Common myeloid progenitor, CD34-positive (primary cell): ENCODE measurements at places on chromosomes 5 and 9.
A peak's percentile ranks its signal among the peaks of the same experiment; 100 is the strongest.

- no peaks in the 10 kb centered on the region for H3K4me1 ChIP-seq
- H3K27ac ChIP-seq, result no peak overlapping the region
- no peak overlapping the region for H3K4me3 ChIP-seq
- peak; percentile 46 for DNase-seq
- no peaks in the 10 kb centered on the region for H3K27me3 ChIP-seq
These were observed 112.7 kb downstream of the OSTF1 start for GRCh38 chr9:75200892-75201470.

GRCh38 chr5:94180761-94181160 lies 437.6 kb downstream of the KIAA0825 start:
- no peaks in the 10 kb centered on the region for H3K36me3 ChIP-seq
- no peak overlapping the region for H3K4me3 ChIP-seq
- no peak for DNase-seq

DNA sequence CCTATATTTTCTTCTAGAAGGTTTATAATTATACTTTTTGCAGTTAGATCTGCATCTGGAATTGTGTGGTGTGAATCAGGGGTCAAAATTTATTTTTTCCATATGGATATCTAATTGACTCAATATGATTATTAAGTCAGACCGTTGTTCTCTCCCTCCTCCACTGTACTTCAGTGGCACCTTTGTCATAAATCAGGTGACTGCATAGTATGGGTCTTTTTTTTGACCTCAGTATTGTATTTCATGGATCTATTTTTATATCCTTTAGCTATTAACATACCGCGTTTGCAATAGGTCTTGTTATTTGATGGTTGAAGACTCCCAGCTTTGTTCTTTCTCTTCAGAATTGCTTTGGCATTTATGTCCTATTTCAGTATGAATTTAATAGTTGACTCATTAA lies 107.4 kb downstream of the BOD1 start:
- no peak overlapping the region for H3K27ac ChIP-seq
- DNase-seq, result no peak
- peaks cover 12% of the 10 kb centered on the region for H3K27me3 ChIP-seq
- no peaks in the 10 kb centered on the region for H3K4me1 ChIP-seq
- H3K4me3 ChIP-seq, result no peak overlapping the region

DNA sequence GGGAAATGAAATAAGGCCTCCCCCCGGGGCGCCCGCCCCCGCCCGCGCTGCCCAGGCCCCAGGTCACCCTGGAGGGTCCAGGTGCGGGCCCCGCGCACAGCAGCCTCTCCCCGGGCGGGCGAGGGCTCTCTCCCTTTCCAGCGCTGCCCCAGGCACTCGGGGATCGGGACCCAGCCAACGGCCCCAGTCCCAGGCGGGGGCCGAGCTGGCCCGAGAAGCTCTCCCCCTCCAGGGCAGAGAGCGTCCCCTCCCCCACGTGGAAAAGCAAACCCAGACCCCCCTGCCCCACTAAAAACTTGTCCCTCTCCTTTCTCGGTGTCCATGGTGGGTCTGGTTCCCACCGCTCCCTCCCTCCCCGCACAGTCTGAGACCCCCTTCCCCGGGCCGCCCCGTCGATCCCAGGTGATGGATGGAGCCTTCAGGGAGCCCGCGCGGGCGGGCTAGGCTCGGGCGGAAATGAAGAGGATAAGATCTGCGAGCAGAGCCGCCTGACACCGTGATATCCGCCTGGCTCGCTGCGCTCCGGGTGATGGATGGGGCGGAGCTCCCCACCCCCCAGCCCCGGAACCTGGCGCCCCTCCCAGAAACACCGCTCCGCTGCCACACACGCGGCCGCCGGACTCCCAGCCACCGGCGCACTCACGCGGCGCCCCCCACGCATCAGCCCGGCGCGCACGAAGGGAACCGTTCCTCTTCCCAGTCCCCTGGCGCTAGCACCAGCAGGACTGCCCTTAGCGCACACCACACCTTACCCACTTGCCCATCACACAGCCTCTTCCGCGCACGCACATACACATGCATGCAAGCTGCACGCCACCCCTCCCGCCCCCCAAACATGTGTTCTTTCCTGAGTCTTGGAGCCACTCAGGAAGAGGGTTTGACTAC lies 81.7 kb upstream of the ZBTB43 start:
- H3K27ac ChIP-seq, result peak overlapping the region; percentile 64
- H3K36me3 ChIP-seq, result no peaks in the 10 kb centered on the region
- DNase-seq, result peak; percentile 69
- peak overlapping the region; percentile 68 for H3K4me3 ChIP-seq
- H3K4me1 ChIP-seq, result peaks cover 47% of the 10 kb centered on the region

DNA sequence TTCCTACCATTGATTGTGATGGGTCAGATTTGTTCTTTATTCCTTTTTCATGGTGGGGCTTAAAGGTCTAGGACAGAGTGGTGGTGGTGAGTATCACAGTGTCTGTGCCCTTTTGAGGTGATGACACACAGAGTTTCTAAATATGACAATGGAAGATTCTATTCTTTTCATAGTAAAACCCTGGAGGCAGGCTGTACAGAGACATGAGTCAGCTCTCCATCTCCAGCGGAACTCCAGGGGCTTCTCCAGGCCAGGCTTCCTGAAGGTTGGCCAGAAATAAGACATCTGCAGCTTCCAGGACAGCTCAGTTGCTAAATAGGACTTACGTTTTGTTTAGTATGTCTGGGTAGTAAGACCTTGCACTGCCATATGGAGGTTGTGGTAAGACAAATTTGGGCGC lies 229.5 kb downstream of the CD180 start:
- no peaks in the 10 kb centered on the region for H3K4me1 ChIP-seq
- H3K27ac ChIP-seq, result no peak overlapping the region
- no peaks in the 10 kb centered on the region for H3K27me3 ChIP-seq
- no peak overlapping the region for H3K4me3 ChIP-seq
- DNase-seq, result no peak

GRCh38 chr9:99259231-99259918 lies 37.3 kb downstream of the SEC61B start:
- H3K27ac ChIP-seq, result no peak overlapping the region
- H3K4me1 ChIP-seq, result peaks cover 8% of the 10 kb centered on the region
- H3K27me3 ChIP-seq, result no peaks in the 10 kb centered on the region
- H3K36me3 ChIP-seq, result no peaks in the 10 kb centered on the region
- DNase-seq, result peak; percentile 36

DNA sequence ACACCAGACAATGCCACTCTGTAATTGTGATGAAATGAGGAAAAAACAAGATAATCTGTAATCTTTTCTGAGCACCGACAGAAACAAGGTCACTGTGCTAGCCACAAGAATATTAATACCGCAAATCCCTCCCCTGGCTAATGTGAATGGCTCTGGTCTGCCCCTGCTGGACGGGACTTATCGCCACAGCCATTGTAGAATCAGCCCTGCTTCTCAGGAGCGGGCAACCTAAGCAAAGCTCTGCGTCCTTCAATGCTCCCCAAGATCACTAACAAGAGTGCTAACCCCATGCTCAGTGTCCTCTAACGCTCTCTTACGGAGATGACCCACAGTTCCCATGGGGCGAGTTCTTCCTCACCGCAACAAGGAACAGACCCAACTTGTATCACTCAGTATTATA lies 42.7 kb downstream of the OR2V1 start:
- no peaks in the 10 kb centered on the region for H3K4me1 ChIP-seq
- H3K4me3 ChIP-seq, result no peak overlapping the region
- H3K27ac ChIP-seq, result no peak overlapping the region
- H3K27me3 ChIP-seq, result peaks cover 53% of the 10 kb centered on the region
- no peaks in the 10 kb centered on the region for H3K36me3 ChIP-seq
- DNase-seq, result peak; percentile 36

DNA sequence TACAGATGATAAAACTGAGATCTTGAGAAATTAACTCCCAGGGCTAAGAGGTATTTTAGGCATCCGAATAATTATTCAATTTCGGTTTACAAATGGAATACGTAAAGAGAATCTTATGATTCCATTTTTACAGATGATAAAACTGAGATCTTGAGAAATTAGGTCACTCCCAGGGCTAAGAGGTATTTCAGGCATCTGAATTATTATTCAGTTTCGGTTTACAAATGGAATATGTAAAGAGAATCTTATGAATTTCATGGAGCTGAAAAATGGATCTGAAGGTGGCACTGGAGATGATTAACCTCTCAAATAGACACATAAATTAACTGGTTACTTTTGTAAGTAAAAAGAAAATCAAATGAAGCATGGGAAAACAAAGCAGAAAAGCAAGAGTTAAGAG lies 44.2 kb downstream of the FGF1 start:
- no peak overlapping the region for H3K4me3 ChIP-seq
- H3K27me3 ChIP-seq, result no peaks in the 10 kb centered on the region
- no peaks in the 10 kb centered on the region for H3K4me1 ChIP-seq
- H3K36me3 ChIP-seq, result no peaks in the 10 kb centered on the region
- H3K27ac ChIP-seq, result no peak overlapping the region

DNA sequence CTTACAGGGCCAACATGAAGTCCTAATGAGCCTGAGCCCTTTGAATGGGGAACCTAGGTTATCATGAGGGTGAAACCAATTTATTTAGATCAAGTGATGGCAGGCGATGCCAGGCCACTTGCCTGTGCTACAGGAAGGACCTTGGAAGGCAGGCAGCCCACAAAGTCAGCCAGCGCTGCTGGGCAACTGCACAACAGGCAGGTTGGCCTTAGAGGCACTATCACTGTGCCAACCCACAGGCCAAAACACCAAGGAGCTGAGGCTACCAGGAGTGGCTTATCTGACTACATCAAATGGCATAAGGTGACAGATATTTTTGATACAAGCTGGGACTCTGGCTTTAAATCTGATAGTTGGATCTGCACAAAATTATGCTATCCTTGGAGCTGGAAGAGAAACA lies 319.1 kb downstream of the NTRK2 start:
- no peak for DNase-seq
- H3K4me1 ChIP-seq, result no peaks in the 10 kb centered on the region
- no peaks in the 10 kb centered on the region for H3K36me3 ChIP-seq
- no peak overlapping the region for H3K27ac ChIP-seq
- H3K27me3 ChIP-seq, result peaks cover 19% of the 10 kb centered on the region
- no peak overlapping the region for H3K4me3 ChIP-seq

- no peaks in the 10 kb centered on the region for H3K36me3 ChIP-seq
- H3K27ac ChIP-seq, result no peak overlapping the region
- H3K4me3 ChIP-seq, result no peak overlapping the region
- H3K4me1 ChIP-seq, result no peaks in the 10 kb centered on the region
These were observed 55.4 kb upstream of the ERCC6L2 start for GRCh38 chr9:95820074-95820473.

DNA sequence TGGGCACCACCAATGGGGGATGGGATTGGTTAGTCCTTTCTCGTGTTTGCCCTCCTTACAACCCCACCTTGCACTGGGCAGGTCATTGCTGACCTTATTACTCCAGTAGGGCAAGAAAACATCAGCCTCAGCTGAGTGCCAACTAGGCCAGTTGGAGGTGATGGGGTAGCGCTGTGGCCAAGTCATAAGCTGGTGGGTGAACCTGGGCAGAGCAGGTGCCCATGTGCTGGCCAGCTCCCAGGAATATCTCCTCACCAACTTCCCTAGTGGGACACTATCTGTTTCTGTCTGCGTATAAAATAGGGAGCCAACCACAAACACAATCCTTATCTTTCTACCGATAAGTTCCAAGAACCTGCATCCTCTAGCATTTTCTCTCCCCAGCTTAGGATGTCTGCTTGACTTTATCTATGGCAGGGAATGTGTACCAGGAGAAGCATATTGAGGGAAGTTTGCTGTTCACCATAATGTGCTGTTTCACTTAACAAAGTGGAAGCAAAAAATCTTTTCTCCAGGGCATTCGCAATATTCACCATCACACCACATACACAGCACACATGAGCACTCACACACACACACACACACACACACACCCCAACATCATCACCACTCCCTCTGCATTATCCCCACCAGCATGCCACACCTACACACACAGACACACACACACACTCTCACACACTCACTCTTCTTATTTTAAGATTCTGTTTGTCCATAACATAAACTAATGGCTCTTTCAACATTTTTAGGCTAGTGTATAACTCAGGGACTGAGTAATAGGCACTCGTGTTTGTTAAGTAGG lies 390.0 kb downstream of the ENC1 start:
- H3K27ac ChIP-seq, result no peak overlapping the region
- no peak overlapping the region for H3K4me3 ChIP-seq
- H3K36me3 ChIP-seq, result no peaks in the 10 kb centered on the region
- no peaks in the 10 kb centered on the region for H3K27me3 ChIP-seq
- peak; percentile 20 for DNase-seq

GRCh38 chr9:21616082-21616778 lies 134.1 kb upstream of the IFNE start:
- H3K27me3 ChIP-seq, result no peaks in the 10 kb centered on the region
- no peaks in the 10 kb centered on the region for H3K4me1 ChIP-seq
- no peak overlapping the region for H3K4me3 ChIP-seq
- DNase-seq, result no peak
- no peaks in the 10 kb centered on the region for H3K36me3 ChIP-seq

GRCh38 chr9:2109069-2109650 lies 94.0 kb downstream of the SMARCA2 start:
- H3K4me1 ChIP-seq, result no peaks in the 10 kb centered on the region
- peaks cover 38% of the 10 kb centered on the region for H3K36me3 ChIP-seq
- H3K27me3 ChIP-seq, result no peaks in the 10 kb centered on the region
- H3K4me3 ChIP-seq, result no peak overlapping the region
- H3K27ac ChIP-seq, result no peak overlapping the region
- DNase-seq, result no peak

- DNase-seq, result peak; percentile 14
- no peak overlapping the region for H3K4me3 ChIP-seq
- H3K27me3 ChIP-seq, result peaks cover 27% of the 10 kb centered on the region
- no peaks in the 10 kb centered on the region for H3K36me3 ChIP-seq
- H3K4me1 ChIP-seq, result no peaks in the 10 kb centered on the region
- no peak overlapping the region for H3K27ac ChIP-seq
These were observed 16.1 kb upstream of the FRRS1L start for GRCh38 chr9:109182940-109183798.

DNA sequence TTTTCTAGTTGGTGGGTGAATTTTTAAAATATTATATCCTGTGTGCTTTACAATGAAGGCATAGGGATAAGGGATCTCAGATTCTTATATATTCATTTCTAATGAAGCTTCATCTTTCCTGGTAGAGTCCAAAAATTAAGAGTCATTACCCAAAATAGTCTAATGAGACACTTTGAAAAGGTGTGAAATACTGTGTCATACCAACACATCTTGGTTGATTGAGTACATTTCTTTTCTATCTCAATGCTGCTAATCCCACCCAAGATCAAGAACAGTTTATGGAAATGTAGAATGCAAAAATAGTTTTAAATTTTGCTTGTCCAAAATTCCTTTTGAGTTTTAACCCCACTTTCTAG lies 7.4 kb downstream of the EBF1 start:
- no peaks in the 10 kb centered on the region for H3K36me3 ChIP-seq
- no peak overlapping the region for H3K4me3 ChIP-seq
- no peak for DNase-seq
- peaks cover 27% of the 10 kb centered on the region for H3K27me3 ChIP-seq
- H3K4me1 ChIP-seq, result peaks cover 9% of the 10 kb centered on the region
